ENCODE measurements at places on chromosomes 3 and 15. TPM values are rescaled to one million over a fixed set of nuclear protein-coding genes. Genes with fewer than 3 reads are reported as not detected.

- DNase-seq, result no peak
Measured at GRCh38 chr3:179921951-179922350, 114.8 kb downstream of the PEX5L start.

GRCh38 chr15:91983729-91984340 is 130.3 kb downstream of the SLCO3A1 start:
- no peak for DNase-seq

Gene TMEM108
- total RNA-seq, result 1.9 TPM

Gene GPR27
- 1.2 TPM for total RNA-seq

Gene ARPIN
- total RNA-seq, result 12.0 TPM

Gene SCAANT1
- total RNA-seq, result not detected

Gene RTP4
- total RNA-seq, result 1.3 TPM

Data from suprapubic skin (tissue), 4 donors.